ENCODE measurements at places on chromosomes 11 and 22.

- no peak for DNase-seq
Measured at GRCh38 chr11:12587333-12587991, 86.8 kb upstream of the TEAD1 start.

GRCh38 chr11:111851636-111852035 is 19.7 kb downstream of the ALG9 start:
- peak; percentile 6 for DNase-seq

- DNase-seq, result no peak
Measured at GRCh38 chr22:38482662-38483308, 14.9 kb downstream of the KDELR3 start.

DNA sequence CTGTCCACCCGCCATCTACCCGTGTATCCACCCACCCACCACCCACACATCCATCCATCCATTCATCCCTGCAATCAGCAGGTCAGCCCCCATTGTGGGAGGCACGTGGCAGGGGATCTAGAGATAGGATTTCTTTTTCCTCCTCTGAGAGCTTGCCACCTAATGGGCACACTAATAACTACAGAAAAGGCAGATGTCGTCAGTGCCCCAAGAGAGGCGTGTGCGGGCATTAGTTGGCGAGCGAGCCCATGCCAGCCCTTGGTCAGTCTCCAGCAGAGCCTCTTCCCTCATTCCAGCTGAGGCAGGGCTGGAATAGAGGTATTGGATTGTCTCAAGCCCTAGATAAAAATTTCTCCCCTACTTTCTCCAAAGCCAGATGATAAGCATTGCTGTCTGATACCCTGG is 9.7 kb downstream of the USP2 start:
- peak; percentile 45 for DNase-seq

GRCh38 chr11:19560156-19560555 is 152.5 kb upstream of the NAV2 start:
- DNase-seq, result no peak

DNA sequence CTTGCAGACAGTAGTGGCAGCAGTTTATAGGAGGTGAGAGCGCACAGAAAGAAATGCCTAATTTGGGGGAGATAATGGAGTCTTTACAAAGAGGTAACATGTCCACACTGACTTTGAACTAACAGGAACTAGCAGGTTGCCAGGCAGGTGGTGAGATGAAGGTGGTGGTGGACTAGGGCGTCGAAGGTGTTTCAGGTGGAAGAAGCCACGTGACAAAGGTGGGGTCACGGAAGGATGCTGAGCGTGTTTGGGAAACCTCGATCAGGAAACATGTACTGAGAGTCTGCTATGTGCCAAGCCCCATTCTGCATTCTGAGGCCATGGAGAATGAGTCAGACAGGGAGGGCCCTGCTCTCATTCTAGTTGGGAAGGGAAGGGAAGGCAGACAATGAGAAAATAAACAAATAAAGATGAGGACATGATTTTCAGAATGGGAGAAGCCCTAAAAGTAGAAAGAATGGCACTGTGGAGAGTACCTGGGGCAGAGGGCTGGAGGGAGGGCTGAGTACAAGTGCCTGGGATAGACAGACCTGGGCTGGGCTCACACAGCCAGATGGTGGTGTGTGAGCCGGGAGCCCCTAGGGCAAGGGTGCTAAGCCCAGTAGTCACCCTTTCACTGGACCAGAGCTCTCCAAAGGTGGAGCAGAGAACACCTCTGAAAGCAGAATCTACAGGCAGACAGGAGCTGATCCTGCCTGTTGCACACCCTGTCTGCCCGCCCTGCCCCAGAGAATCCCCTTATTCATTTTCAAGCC is 16.2 kb upstream of the NNMT start:
- no peak for DNase-seq

GRCh38 chr22:22478470-22478869 is 30.1 kb downstream of the ZNF280B start:
- DNase-seq, result no peak

DNA sequence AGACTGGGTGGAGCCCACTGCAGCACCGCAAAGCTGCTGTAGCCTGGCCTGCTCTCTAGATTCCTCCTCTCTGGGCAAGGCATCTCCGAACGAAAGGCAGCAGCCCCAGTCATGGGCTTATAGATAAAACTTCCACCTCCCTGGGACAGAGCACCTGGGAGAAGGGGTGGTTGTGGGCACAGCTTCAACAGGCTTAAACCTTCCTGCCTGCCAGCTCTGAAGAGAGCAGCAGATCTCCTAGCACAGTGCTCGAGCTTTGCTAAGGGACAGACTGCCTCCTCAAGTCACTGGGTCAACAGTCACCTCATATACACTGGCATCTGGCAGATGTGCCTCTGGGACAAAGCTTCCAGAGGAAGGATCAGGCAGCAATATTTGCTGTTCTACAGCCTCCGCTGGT is 117.3 kb downstream of the EHF start:
- DNase-seq, result no peak

- peak; percentile 68 for DNase-seq
Measured at GRCh38 chr22:44685384-44686056, 16.5 kb upstream of the PRR5 start.

DNA sequence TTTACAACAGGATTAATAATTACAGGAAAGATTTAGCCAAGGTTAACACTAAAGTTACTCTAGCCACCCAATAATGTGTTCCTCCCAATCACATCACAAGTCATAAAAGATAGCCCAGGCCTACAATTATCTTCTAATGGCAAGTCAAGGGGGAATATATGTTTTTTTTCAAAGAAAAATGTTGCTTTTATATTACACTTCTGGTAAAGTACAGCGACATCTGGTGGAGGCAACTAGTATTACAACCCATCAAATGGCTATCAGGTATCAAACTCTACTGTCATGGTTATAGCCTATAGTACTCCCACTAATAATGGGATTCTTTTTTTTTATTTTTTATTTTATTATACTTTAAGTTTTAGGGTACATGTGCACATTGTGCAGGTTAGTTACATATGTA is 71.8 kb downstream of the XRRA1 start:
- DNase-seq, result peak; percentile 7

All from MV-4-11 (cell line).